ENCODE measurements at places on chromosomes 4 and X.

DNA sequence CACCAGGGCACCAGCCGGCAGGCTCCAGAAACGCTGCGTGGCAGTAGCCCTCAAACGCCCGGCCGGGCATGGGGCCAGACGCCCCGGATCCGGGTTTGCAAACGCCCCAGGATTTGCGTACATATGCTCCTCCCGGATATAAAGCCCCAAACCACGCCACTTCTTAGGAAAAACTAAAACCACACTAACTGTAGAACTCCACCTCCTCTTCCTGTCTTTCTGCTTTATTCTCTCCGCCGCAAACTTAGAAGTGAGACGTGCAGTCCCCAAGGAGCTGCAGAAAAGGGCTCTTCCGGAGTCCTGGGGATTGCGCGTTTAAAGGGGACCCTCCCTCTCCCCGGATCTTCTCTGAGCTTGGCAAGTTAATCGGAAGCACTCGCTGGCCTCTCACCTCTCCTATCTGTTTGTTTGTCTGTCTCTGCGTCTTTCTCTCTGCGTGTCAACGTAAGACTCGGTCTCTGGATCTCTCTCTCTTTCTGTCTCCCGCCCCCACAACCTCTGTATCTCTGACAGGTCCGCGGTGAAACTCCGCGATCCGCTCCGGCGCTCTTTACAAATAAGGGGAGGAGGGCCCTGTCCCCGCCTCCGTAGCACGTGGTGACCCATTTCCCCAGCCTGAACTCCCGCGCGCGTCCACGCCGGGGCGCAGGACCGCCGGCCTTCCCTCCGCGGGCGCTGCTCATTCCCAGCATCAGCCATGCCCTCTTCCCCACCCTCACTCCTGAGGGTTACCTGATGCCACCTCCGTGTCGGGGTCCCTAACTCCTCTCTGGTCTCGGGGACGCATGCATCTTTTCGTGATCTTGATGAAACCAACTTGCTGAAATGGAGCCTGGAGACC lies at the start of gene SLC39A8:
SLC39A8 (minus strand) TSS at position 529 of the 841 bp plus-strand sequence. CDS start 820 bp downstream, outside the sequence.
- DNase-seq = peak; percentile 93
- no peaks in the 10 kb centered on the region for H3K27me3 ChIP-seq
- peak within 1 kb of the TSS; percentile 73 for H3K4me3 ChIP-seq
- no peaks in the 10 kb centered on the region for H3K36me3 ChIP-seq

- no peaks in the 10 kb centered on the region for H3K36me3 ChIP-seq
- DNase-seq = no peak
- H3K27me3 ChIP-seq = no peaks in the 10 kb centered on the region
- H3K27ac ChIP-seq = no peak overlapping the region
Observed at GRCh38 chr4:156036496-156036895, 82.8 kb upstream of the CTSO start.

GRCh38 chrX:8971116-8971515 lies 62.8 kb downstream of the FAM9B start:
- H3K27me3 ChIP-seq = no peaks in the 10 kb centered on the region
- no peaks in the 10 kb centered on the region for H3K4me1 ChIP-seq

DNA sequence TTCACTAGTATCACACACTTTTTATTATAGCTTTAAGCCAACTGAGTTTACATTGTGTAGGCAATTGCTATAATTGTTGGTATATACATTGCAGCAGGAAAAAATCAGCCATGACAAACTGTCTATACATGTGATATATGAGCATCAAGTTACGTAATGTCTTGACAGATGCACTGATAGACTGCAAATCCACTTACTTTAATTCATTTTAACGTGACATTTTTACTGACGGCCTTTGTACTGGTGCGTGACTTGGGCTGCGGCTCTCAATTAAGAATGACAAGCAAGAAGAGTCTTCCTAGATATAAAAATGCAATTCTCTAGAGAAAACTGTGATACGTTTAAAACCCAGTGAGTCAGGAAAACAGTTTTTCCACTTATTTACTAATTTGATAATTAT lies 143.8 kb downstream of the ACTRT1 start:
- no peaks in the 10 kb centered on the region for H3K27me3 ChIP-seq
- H3K4me3 ChIP-seq = no peak overlapping the region
- DNase-seq = no peak
- no peaks in the 10 kb centered on the region for H3K36me3 ChIP-seq
- H3K4me1 ChIP-seq = no peaks in the 10 kb centered on the region

DNA sequence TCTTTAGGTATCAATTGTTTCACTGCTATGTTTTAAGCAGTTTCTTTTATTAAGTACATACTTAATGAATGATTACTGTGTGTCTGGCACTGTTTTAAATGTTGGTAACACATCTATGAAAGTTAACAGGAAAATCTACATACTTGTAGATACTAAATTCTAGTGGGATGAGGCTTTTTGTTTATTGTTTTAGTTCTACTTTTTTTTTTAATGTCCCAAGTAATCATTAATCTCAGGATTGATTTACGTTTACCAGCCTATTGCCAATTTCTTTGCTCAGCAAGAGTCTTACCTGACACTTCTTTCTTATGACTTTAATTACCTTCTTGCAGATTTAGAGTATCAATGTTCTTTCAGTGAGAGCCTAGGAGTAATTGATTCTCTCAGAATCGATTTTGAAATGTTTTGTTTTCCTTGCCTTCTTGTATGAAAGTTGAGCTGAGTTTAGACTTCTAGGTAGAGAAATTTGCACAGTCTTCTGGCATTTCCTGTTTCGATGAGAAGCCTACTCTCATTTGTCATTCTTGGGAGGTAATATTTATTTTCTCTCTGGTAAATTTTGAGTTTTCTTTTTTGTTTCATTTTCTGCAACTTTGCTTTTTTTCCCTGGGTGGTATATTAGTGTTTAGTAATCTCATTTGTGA lies 235.2 kb upstream of the ANKRD50 start:
- H3K4me1 ChIP-seq = no peaks in the 10 kb centered on the region
- H3K27ac ChIP-seq = no peak overlapping the region
- no peak for DNase-seq
- no peaks in the 10 kb centered on the region for H3K27me3 ChIP-seq

DNA sequence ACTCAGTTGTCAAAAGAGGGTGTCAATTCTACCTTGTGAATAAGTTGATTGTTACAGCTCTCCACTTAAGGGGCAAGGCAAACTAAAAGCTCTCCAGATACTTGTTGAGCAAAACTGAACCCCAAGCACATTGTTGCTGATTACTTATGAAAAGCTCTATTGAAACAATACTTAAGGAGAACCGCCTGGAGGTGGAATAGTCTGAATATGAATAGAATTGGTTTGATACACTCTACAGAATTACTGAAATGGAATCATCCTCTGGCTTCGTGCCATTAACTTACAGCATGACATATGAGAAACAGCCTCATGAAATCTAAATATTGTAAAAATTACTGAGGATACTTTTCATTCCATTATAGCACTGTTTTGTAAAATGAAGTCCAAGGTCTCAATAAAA lies 127.0 kb upstream of the SH3RF1 start:
- H3K4me3 ChIP-seq = no peak overlapping the region
- no peaks in the 10 kb centered on the region for H3K36me3 ChIP-seq
- no peak for DNase-seq
- no peak overlapping the region for H3K27ac ChIP-seq
- no peaks in the 10 kb centered on the region for H3K27me3 ChIP-seq
- H3K4me1 ChIP-seq = no peaks in the 10 kb centered on the region

DNA sequence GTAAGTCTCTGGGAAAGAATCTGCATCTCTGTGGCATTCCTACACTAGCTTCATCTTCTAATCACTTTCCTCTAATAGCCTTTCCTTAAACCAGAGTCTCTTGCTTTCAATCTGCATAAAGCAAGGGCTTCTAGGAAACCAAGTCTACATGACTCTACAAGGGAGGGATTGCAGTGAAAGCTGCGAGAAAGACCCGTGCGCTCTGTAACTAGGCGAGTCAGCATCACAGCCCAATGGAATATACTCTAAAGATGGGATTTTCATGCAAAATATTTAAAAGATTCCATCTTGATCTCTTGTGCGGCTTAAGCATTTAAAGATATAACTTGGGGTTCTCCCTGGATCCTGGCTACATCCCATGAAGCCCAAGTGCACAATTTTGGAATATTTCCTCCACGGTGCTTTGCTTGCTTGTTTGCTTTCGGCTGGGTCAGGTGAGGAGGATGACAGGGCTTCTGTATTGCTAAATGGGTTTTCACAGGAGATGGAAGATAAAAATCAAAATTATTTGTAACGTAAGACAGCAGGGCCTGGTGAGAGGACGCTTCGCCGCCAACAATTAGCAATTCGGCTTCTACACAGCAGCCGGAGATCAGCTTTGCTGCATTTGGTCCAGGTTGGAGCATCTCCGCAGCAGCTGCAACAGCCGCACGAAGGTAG lies 687 bp upstream of the GRIA2 start:
- H3K4me1 ChIP-seq = no peaks in the 10 kb centered on the region
- peaks cover 47% of the 10 kb centered on the region for H3K27me3 ChIP-seq
- no peaks in the 10 kb centered on the region for H3K36me3 ChIP-seq
- H3K27ac ChIP-seq = no peak overlapping the region
- no peak for DNase-seq

DNA sequence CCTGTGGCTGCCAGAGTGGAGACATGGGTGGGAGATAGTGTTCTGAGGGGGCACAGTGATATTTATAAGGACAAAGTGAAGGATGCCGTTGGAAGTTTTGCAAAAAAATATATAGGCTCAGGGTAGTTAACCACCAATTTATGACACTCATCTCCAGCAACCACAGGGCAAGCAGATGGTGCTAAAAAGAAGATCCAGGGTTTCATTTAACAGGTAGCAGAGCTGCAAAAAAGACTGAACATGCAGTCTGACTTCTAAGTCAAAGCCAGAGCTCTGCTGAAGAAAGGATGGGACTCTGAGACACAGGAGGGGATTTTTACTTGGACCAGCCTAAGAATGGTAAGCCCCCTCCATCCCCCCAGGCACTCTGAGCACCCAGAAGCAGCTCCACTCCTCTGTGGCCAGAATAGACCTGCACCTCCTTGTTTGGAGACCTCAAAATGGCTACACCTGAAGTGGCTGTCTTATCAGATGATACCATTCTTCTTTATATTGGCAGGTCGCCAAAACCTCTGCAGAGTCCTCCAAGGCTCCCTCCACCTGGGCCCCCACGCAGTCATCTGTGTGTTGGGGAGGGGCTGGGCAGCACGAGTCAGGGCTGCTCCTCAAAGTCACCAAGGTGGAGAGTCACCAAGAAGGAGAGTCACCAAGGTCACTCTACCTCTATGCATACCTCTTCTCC lies 161.4 kb upstream of the FAM9B start:
- H3K4me3 ChIP-seq = no peak overlapping the region
- H3K27me3 ChIP-seq = no peaks in the 10 kb centered on the region
- no peak for DNase-seq
- H3K27ac ChIP-seq = no peak overlapping the region

- no peaks in the 10 kb centered on the region for H3K4me1 ChIP-seq
- no peaks in the 10 kb centered on the region for H3K27me3 ChIP-seq
- no peak for DNase-seq
Observed at GRCh38 chrX:16903274-16904022, 33.3 kb upstream of the RBBP7 start.
